Melanocyte of skin (primary cell): ENCODE measurements at places on chromosomes 4 and X. TPM values are rescaled to one million over a fixed set of nuclear protein-coding genes. Genes with fewer than 3 reads are reported as not detected.

CFAP299 gene
- total RNA-seq: not detected in 2 replicates

CHRDL1 gene
- total RNA-seq: 1.1 TPM in 1 of 2 replicates, not detected in the other

STARD8 gene
- total RNA-seq: 9.5 and 10.3 TPM in 2 replicates

FRMPD4 gene
- 0.15 and 0.33 TPM in 2 replicates for total RNA-seq

SPANXN3 gene
- not detected in 2 replicates for total RNA-seq

FMR1 gene
- total RNA-seq: 33.5 and 44.3 TPM in 2 replicates

DUSP21 gene
- under 0.01 TPM in 1 of 2 replicates, not detected in the other for total RNA-seq
